ENCODE measurements at places on chromosomes 7 and 10.
A peak's percentile ranks its signal among the peaks of the same experiment; 100 is the strongest.

DNA sequence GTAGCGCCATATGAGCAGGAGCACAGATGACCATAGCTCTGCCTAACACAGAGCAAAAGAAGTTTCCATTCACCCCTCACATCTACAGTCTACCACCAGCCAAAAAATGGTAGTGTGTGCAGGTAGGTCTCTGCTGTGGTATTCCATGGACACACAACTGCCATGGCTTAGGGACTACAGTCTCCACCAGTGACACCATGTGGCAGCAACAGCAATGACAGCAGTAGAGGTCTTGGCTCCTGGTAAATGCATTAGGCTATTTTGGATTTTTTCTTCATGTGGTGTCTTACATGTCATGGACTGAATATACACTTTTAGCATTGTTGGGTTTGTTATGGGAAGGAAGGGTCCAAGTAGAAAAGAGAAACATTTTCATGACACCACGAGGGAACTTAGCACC is 70.1 kb upstream of the CABCOCO1 start:
- no peak for DNase-seq

DNA sequence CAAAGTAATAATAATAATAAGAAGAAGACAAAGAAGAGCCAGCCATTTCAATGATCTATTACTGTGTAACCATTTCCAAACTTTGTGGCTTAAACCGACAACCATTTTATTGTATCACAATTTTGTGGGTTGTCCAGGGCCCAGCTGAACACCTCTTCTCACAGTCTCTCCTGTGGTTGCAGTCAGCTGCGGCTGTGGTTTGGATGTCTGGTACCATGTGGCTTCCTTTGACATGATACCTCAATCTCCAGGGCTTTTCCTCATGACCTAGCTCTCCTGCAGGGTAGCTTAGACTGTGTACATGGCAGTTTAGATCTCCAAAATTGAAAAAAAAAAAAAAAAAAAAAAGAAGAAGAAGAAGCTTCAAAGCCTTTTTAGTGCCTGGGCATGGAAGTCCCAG is 72.6 kb upstream of the NFKB2 start:
- DNase-seq: no peak

DNA sequence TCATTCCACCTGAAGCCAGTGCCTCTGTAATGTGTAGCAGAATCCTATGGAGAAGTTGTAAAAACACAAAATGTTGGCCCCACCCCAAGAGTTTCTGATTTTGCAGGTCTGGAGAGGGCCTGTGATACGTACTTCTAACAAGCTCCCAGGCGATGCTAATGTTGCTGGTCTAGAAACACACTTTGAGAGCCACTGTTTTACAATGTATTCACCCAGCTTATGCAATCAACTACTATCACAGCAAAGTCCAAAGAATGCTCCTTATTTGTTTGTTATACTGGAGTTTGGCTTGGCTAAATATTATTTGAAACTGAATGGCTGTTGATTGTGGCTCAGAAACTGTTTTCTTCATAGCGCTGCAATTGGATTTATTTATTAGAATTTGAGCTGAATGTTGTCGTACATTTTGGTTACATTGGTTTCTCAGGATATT is 44.3 kb downstream of the DNAJB9 start:
- DNase-seq: no peak

GRCh38 chr10:3783682-3784432 is 1.2 kb downstream of the KLF6 start:
- DNase-seq: peak; percentile 86

DNA sequence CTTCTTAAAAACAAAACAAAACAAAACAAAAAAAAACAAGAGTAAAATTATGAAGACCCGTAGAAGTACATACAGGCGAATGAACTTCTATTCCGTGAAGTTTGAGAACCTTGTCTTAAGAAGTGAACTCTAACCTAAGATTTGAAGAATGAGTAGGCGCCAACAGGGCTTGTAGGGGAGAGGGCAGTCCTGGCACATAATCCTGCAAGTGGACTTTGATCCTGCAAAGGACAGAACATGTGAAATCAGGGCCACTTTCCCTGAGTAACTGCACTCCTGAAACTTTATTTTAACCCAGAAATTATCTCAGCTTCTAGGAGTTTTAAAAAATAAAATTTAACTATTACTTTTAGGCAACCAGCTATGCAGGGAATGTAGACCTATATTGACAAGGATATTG is 62.0 kb downstream of the GNAT3 start:
- DNase-seq: no peak

GRCh38 chr10:117553142-117553814 is 10.7 kb downstream of the EMX2 start:
- peak; percentile 38 for DNase-seq

GRCh38 chr10:120396228-120396627 is 60.8 kb upstream of the PLPP4 start:
- DNase-seq: no peak

DNA sequence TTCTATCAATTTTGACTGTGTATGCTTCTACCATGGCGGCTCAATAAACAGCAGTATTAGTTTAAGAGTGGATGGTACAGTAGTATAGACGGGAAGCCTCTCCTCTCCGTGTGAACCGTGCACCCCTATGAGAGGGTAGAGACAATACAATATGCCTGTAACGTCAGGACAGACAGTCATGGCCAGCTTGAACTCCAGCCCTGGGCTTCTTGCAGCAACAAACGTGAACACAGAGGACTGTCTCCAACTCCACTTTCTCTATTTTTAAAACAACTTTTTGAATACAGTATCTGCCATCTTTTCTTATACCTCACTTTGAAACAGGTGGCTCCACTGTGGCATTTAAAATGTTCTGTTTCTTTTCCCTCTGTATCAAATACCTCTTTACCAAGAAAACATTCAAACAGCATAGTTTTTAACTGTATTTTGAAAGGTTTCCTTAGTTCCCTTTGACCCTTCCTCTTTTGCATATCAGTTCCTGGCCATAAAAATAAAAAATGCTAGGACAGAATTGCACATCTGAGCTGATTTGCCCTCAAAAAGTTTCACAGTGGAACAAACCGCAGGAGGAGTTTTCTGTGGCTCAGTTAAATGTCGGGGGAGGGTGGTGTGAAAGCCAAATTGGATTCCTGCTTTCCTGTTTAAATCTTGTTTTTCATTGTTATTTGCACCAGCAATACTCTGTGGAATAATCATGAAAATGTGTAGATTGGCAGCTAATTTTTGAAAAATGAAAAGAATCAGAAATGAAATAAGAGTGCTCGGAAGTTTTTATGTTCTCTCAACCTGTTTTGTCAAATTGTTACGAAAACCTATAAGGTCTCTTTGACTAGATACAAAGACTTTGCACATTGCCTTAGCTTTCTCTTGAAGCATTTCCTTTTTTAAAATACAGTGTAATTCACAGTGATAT is 8.0 kb downstream of the IKZF1 start:
- no peak for DNase-seq

- no peak for DNase-seq
Observed at GRCh38 chr10:108078263-108078662, 913.8 kb upstream of the SORCS1 start.

- DNase-seq: no peak
Observed at GRCh38 chr7:123939784-123940183, 14.7 kb downstream of the SPAM1 start.

- no peak for DNase-seq
Observed at GRCh38 chr7:130187360-130187759, 17.8 kb downstream of the TMEM209 start.

DNA sequence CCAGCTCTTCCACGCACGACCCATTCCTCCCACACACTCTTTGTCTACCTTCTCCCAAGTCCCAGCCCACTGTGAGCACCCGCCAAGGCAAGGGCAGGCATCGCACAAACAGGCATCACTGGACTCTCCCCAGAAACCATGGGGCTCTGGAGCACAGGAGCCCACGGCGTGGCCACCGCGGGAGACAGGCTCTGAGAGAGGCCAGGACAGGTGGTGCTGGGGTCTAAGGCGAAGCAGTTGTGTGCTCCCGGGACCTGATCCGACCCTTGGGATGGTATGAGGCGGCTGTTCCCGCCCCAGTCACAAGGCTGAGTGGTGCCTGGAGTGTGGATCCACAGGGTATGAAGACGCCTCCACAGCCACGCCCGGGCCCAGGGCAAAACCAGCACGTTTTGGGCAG is 156.9 kb downstream of the MAD1L1 start:
- DNase-seq: no peak

GRCh38 chr7:68840991-68841390 is 757.3 kb upstream of the AUTS2 start:
- peak; percentile 58 for DNase-seq

DNA sequence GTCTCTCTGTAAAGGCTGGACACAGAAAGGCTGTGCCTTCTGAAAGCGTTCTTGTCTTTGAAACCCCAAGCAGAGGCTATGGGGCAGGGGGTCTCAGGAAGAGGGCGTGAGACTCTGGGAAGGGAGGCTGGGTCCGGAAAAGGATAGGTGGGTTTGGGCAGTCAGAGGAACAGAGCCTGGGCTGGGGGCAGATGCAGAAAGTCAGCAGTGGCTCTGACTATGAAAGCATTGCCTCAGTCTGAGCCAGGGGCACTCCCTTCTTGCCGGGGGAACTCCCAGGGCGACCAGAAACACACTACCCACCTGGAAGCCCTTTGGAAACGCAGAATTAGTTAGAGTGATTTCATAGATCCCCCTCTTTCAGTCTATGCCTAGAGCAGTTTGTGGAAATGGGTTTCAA is 72.0 kb downstream of the VWA2 start:
- no peak for DNase-seq

- peak; percentile 36 for DNase-seq
Observed at GRCh38 chr10:125206623-125207022, 46.3 kb upstream of the CTBP2 start.

- DNase-seq: no peak
Observed at GRCh38 chr10:123792248-123792978, 99.2 kb downstream of the CPXM2 start.

GRCh38 chr7:90563286-90563685 is 32.8 kb upstream of the CDK14 start:
- no peak for DNase-seq

GRCh38 chr7:18866359-18867036 is 250.9 kb downstream of the TWIST1 start:
- DNase-seq: peak; percentile 99

GRCh38 chr10:5958675-5959074 is 18.7 kb downstream of the IL15RA start:
- no peak for DNase-seq

DNA sequence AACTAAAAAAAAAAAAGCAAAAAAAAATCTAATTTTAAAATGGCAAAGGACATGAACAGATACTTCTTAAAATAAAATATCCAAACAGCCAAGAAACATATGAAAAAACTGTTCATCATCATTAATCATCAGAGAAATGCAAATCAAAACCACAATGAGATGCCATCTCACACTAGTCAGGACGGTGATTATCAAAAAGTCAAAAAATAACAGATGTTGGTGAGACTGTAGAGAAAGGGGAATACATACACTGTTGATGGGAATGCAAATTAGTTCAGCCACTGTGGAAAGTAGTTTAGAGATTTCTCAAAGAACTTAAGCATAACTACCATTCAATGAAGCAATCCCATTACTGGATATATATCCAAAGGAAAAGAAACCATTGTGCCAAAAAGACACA is 30.2 kb downstream of the COBL start:
- DNase-seq: no peak

GRCh38 chr10:95242581-95243317 is 48.1 kb downstream of the PDLIM1 start:
- DNase-seq: peak; percentile 61

- DNase-seq: no peak
Observed at GRCh38 chr10:30589441-30589840, 40.1 kb downstream of the LYZL2 start.

- peak; percentile 6 for DNase-seq
Observed at GRCh38 chr7:87152897-87153641, 816 bp downstream of the DMTF1 start.

- no peak for DNase-seq
Observed at GRCh38 chr10:131075218-131075770, 236.2 kb downstream of the TCERG1L start.

- no peak for DNase-seq
Observed at GRCh38 chr10:100650693-100651092, 94.7 kb upstream of the PAX2 start.

DNA sequence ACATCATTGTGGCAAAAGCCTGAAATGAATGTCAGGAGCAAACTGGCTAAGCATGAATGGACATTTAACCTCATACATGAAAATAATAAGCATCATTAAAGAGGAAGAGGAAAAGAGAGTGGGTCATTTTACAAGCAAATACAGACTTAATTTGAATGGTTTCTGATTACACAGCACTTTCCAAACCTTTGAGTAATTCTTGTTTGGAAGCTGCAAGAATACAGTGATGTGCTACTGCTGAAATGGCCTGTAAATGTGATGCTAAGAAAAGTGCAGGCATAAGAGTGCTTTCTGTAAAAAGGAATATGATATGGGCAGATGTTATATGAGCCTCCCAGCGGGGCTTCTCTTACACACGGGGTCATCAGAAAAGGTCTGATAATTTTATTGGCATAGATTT is 30.2 kb downstream of the TAS2R16 start:
- no peak for DNase-seq

- peak; percentile 56 for DNase-seq
Observed at GRCh38 chr10:23399701-23400144, 39.2 kb upstream of the OTUD1 start.

DNA sequence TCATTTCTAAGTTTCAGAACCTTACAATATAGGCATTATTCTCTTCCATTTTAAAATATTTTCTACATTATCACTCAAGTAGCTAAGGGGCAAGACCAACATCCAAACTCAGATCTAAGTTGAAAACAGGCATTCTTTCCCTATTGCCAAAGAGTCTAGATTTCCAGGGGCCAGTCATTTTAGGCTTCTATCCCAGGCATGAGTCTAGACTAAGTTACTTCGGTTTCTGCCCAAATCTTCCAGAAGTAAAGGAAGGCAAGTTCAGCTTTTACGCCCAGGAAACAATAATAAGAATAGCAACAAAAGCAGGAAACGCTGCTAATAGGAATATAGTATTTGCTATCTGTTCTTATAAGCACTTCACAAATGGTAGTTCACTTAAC is 189.9 kb downstream of the DGKI start:
- DNase-seq: no peak

GRCh38 chr10:101284744-101285463 is 55.6 kb upstream of the LBX1 start:
- DNase-seq: no peak

DNA sequence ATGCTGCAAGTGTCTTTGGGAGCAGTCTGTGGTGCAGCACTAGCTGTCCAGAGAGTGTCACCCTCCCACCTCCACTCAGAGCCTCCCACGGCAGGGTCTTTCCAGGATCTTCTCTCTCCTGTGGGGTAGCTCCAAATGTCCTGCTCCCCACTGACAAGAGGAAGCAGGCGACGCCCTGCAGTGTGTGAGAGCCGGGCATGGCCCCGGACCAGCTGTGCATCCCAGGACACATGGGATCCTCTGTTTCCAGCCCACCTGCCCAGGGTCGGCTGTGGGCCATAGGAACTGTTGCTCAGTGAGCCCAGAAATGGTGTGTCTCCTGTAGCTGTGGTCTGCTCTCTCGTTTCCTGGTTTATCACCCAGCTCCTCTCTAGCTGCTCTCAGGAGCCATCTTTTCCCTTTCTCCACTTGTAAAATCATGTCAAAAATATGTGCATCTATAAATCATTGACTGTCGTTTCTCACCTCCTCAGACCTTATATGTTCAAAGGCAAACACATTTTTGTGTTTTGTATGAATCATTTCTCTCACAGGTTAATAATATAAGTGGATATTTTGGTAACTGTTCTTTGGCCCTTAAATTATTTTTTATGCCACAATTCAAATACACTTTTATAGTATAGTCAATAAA is 74.9 kb downstream of the VWC2 start:
- DNase-seq: no peak

Measured in fibroblast of skin of abdomen (primary cell).